CD4-positive, alpha-beta T cell (primary cell): ENCODE measurements at places on chromosomes 1 and 21.
A peak's percentile ranks its signal among the peaks of the same experiment; 100 is the strongest.

DNA sequence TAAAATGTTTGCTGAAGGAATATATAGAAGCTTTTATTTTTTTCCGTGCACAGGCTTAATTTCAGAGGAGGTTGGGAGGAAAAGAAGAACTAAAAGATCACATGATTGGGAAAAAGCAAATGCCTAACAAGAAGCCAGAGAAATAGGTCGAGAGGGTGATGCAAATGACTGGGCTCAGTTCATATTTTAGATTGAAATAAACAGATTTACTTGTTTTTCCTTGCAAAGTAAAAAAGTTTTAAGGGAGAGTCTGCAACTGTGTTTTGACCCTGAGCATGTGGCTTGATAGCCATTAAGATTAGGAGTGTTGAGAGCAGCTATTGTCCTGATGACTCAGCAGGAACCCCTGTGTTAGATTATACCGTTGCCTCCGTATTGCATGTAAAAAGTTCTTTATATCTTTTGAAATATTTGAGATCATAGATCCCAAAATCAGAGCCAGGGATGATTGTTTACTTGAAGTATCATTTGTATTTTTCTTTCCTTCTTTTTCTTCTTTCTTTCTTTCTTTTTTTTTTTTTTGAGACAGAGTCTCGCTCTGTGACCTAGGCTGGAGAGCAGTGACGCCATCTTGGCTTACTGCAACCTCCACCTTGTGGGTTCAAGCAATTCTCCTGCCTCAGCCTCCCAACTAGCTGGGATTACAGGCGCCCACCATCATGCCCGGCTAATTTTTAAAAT is 20.2 kb downstream of the CLIC4 start:
- DNase-seq = no peak

GRCh38 chr1:197195100-197195499 is 48.6 kb upstream of the ASPM start:
- DNase-seq = no peak

GRCh38 chr1:71298633-71299032 is 217.8 kb upstream of the ZRANB2 start:
- no peak for DNase-seq

GRCh38 chr1:28811766-28812668 is at the start of gene OPRD1:
Gene OPRD1 (plus strand): TSS chr1:28812170. CDS start chr1:28812384, 214 bp downstream.
- no peak for DNase-seq

DNA sequence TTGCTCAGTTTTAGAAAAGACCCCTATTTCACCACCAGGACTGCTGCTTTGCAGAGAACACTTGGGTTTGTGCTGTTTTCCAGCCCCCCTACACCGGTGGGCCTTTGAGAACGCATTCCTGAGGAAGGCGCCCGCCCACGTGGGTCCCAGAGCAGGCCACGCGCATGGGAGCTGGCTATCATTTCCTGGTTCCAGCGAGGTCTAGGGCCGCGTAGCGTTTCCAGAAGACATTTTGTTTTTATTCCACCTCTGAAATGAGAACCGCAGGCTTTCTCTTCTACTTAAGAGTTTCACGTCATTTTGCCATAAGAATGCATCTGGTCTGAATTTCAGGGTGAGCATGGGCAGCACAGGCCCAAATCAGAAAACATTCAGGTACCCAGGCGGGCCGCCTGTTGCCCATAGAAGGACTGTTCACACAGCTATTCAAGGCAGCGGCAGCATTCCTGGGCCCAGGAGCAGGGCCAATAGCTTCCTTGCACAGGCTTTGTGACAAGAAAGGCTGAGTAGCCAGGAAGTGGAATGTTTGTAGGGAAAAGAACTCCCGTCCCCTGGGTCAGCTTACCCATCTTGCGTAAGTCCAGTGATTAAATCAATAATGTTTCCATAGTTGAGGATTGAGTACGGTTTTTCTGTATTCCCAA is 1.4 kb upstream of the KLHL21 start:
- DNase-seq = peak; percentile 19

GRCh38 chr1:210475321-210475720 is 146.6 kb downstream of the HHAT start:
- DNase-seq = no peak
